ENCODE measurements at places on chromosomes 5 and 9.

DNA sequence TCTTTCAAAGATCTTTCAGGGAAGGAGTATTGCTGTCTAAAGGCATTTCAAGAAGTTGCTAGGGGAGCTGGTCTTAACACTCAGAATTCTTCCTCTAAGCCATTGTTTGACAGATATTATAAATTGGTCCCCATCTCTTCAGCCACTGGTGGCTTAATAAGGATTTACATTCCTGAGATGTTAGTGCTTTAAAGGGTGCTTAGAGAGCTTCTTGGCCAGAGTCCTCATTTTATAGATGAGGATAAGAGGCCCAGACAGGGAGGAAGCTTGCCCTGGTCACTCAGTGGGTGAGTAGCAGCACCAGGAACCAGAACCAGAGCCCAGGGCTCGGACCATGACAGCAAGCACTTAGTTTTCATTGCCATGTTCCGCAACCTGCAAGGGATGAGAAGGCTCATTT lies 53.2 kb downstream of the GALNT10 start:
- DNase-seq: no peak

- no peak for DNase-seq
These were observed 404.7 kb downstream of the TLE4 start for GRCh38 chr9:79976257-79977073.

- no peak for DNase-seq
These were observed 26.9 kb downstream of the ADAMTS2 start for GRCh38 chr5:179318221-179318955.

DNA sequence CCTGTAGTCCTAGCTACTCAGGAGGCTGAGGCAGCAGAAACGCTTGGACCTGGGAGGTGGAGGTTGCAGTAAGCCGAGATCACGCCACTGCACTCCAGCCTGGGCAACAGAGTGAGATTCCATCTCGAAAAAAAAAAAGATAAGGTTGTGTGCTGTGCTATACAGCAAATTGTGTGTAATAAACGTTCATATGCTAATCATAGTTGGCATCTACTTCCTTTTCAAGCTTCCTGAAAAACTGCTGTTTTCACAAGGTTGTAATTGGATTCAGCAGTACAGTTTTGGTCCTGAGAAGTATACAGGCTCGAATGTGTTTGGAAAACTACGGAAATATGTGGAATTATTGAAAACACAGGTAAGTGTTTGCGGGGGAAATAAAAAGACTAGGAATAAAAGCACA lies 25.5 kb downstream of the OTULINL start:
- DNase-seq: no peak

DNA sequence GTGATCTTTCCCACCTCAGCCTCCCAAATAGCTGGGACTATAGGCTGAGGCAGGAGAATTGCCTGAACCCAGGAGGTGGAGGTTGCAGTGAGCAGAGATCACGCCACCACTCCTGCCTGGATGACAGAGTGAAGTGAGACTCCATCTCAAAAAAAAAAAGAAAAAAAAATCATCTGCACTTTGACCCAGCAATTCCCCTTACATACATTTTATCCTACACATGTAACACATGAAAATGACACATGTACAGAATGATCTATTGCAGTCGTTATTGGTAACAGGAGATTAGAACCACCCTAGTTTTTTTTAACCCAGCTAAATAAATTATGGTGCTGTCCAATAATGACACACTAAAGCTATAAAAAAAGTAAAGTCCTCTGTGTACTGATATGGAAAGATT lies 14.2 kb downstream of the RUFY1 start:
- DNase-seq: no peak

DNA sequence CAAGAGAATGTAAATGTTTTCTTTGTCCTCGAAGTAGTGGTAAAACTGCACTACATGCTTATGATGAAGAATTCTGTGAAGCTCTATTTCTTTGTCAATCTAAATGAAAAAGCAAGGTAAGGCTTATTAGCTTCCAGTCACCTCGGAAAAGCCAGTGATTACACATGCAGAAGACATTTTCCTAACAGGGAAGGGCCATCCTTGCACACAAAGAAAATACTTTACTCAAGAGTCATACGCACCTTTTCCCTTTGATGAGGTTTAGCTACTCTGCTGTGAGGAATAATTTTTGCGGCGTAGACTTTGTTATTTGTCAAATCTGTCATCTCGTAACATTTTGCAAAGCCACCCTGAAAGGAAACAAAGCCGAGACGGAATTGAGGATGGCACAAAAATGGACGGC lies 1.1 kb downstream of the PLK2 start:
- no peak for DNase-seq

- DNase-seq: no peak
These were observed 44.9 kb upstream of the ADAMTSL1 start for GRCh38 chr9:18429070-18429469.

DNA sequence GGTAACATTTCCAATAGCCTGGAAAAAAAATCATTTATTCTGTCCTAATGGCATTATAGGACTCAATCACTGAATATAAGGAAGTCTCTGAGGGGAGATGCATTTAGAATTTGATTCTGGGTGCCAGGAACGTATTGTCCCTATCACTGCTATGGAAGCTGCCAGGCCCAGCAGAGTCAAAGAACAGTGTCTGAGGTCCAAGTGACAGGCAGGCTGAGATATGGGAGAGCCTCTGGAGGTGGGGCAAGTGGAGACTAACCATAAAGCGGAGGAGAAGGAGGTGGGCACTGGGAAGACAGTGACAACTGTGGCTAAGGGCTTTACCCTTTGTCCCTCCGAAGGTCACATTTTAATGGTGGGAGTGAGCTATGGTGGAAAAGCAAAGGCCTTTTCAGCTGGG lies 505.5 kb downstream of the CTNND2 start:
- no peak for DNase-seq

GRCh38 chr5:98543490-98543889 lies 230.0 kb upstream of the RGMB start:
- DNase-seq: no peak

GRCh38 chr5:132708645-132709044 lies 28.7 kb downstream of the KIF3A start:
- DNase-seq: no peak

GRCh38 chr5:85938201-85938600 lies 679.5 kb upstream of the COX7C start:
- no peak for DNase-seq

All from KG1 (cell line).